ENCODE measurements at places on chromosomes 16 and 17.
A peak's percentile ranks its signal among the peaks of the same experiment; 100 is the strongest.

- DNase-seq = no peak
Measured at GRCh38 chr17:51662204-51663056, 402.1 kb downstream of the UTP18 start.

- no peak for DNase-seq
Measured at GRCh38 chr16:68492543-68493411, 44.5 kb upstream of the SMPD3 start.

DNA sequence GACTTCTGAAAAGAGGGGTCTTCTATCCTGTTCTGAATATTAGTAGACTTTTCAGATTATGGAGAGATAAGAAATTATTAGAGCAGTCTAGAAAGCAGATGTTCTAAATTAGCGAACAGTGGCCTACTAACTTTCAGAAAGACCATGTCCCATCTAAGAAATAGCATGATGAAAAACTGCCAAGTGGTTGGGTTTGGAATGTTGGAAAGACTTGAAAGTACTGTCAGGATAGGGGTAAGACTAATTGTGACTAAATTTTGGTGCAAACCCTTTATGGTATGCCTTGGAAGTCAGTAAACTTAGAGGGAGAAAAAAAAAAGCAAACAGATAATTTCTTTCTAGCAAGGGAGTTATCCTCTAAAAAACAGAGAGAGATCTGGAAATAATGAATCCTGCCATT is 41.1 kb downstream of the TANGO6 start:
- DNase-seq = no peak

DNA sequence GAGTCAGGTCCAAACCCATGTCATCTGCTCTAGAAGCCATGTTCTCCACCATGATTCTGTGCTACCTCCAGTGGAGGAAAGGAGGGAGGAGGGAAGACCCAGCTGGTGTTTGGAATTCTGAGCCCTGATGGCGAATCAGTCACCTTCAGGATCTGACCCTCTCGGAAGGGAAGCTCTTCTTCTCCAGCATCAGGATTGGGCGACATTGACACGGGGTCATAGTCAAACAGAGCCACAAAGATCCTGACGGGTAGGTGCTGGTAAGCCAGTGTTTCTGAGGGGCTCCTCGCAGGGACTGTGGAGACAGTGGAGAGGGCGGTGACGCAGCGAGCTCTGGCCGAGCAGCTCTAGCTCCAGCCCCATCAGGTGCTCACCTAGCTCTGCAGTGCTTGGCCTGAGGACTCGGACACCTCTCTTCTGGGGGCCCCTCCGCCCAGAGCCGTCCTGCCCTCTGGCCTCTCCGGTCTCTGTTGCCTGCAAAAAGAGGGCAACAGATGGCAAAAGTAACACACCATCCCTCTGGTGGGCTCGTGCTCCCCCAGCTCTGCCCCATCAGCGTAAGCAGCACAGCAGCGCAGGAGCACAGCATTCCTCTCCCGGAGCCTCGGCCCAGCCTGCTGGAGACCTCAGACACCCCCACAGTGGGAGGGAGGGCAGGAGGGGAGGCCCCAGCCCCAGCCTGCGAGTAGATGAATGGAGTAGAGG is 21.0 kb downstream of the TSPOAP1 start:
- DNase-seq = no peak

GRCh38 chr16:87426423-87427215 is 34.5 kb downstream of the MAP1LC3B start:
- DNase-seq = no peak

GRCh38 chr16:84111525-84111924 is 5.2 kb downstream of the MBTPS1 start:
- DNase-seq = no peak

DNA sequence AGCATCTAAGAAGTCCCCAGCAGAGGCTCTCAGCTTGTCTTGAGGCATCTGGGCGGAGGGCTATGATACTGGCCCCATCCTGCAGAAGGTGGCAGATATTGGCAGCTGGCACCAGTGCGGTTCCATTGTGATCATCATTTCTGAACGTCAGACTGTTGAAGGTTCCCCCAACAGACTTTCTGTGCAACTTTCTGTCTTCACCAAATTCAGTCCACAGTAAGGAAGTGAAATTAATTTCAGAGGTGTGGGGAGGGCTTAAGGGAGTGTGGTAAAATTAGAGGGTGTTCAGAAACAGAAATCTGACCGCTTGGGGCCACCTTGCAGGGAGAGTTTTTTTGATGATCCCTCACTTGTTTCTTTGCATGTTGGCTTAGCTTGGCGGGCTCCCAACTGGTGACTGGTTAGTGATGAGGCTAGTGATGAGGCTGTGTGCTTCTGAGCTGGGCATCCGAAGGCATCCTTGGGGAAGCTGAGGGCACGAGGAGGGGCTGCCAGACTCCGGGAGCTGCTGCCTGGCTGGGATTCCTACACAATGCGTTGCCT is at the start of gene CIITA:
Gene CIITA, plus strand, starts transcription at position 404 of the 543 bp plus-strand sequence. Its CDS starts 129 bp downstream, at position 533.
- DNase-seq = peak; percentile 70

DNA sequence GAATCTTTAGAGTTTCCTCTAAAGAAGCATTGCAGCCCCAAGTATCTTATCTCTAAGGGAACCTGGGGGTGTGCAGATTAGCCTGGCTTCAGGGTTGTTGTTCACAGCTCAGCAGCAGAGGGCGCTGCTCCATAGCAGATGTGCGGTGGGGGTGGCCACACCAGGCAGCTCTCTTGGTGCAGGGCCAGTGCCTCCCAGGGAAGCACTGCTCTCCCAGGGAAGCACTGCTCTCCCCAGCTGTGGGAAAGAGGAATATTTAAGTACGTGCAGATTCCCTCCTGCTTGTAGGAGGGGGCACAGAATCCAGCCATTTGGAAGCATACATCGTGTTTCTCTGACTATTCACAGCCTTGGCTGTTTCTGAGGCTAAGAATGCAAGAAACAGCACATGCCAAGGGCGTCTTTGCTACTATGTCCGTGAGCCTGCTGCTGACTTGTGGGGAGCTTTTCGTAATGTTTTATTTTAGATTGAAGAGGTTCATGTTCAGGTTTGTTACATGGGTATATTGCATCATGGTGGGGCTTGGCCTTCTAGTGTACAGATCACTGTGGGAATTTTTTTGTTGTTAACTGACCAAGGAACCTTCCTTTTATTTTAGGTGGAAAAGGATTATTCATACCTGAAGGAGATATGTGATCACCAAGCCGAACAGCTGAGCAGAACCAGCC is 217.8 kb downstream of the SPECC1 start:
- peak; percentile 84 for DNase-seq

- DNase-seq = no peak
Measured at GRCh38 chr16:1923299-1924034, 5.3 kb upstream of the HS3ST6 start.

- DNase-seq = peak; percentile 53
Measured at GRCh38 chr17:7552621-7553051, 3.8 kb downstream of the TNFSF12 start.

DNA sequence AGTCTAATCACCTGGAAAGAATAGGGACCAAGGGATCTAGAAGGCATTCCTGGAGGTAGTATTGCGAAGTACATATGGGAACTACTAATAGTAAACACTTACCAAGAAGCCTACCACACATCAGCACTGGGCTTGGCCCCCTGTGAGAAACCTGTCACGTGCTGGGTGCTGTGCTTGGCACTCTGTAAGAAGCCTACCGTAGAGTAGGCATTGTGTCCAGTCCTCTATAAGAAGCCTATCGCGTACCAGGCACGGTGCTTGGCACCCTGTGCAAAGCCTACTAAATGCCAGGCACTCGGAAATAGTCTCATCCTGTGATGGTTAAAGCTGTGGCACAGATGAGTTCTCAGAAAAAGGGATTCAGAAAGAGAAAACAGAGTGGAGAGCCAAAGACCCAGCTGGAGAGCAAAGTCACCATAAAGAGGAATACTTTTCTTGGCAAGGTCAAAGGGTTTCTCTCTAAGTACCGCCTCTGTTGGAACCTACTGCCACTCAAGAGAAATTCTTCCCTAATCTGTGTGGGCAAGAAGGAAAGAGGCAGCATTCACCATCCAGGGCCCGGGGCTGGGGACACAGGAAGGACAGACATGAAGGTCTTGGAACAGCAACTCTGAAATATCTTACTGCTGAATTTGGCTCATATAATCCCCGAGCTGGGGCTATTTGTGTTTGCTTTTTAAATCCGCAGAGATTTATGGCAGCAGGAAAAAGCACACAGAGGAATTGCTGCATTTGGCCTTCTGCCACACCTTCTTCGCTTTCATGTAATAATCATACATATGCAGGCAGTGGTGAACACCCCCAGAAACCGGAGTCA is 81.8 kb downstream of the VAT1L start:
- no peak for DNase-seq

- no peak for DNase-seq
Measured at GRCh38 chr16:24523569-24523968, 15.8 kb upstream of the RBBP6 start.

GRCh38 chr16:28556914-28557320 is 3.2 kb downstream of the SGF29 start:
- DNase-seq = no peak

GRCh38 chr16:5066511-5066910 is 755 bp upstream of the C16orf89 start:
- no peak for DNase-seq

DNA sequence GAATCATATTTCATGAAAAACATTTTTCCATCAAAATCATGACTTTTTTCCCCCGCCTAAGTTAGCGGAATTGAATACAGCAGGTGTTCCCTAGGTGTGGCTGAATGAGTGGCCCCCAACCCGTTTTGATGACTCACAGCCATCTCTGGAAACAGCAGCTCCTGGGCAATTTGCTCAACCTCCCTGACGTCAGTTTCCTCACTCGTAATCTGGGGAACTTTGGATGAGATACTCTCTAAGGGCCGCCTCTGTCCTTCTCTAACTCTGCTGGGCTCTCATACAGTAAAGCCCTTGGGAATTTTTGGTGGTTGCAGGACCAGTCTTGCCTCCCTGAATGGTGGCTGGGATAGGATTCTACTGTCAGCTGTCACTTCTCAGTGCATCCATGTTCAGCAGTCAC is 11.6 kb upstream of the NTN1 start:
- no peak for DNase-seq

GRCh38 chr17:77216486-77216885 is 75.7 kb downstream of the SEC14L1 start:
- no peak for DNase-seq

GRCh38 chr17:5068236-5068635 is 10.0 kb upstream of the ZFP3 start:
- DNase-seq = no peak

GRCh38 chr16:4684763-4685162 is 8.6 kb upstream of the NUDT16L1 start:
- DNase-seq = no peak

DNA sequence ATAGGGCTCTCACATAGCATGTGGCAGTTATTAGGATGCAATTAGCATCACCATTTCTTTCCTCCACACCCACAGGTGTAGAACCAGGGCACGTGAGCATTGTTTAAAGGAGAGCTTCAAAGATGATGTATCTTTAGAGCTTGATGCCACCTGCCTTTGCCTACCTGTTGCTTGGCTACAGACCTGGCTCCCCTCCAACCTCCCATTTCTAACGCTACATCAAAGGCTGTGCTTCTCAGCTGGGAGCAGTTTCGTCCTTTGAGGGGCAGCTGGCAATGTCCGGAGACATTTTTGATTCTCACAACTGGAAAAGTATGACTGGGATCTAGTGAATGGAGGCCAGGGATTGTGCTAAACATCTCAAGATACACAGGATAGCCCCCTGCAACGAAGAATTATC is 78.5 kb upstream of the CLEC3A start:
- no peak for DNase-seq

DNA sequence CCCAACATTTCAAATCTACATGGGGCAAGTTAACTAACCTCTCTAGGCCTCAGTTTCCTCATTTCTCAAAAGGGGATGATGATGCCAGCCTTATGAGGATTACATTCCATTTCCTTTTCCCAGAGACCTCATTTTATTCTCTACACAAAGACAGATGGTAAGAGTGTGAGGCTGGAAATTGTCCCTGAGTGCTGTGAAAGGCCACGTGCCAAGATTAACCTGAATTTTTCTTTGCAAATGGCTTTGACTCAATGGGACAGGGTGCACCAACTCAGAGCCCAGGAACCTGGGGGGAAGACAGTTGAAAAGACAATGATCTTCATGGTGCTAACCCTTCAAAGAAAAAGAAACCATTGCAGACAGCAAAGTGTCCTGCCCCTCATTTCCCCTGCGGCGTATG is 332.8 kb downstream of the TMEM114 start:
- DNase-seq = no peak

DNA sequence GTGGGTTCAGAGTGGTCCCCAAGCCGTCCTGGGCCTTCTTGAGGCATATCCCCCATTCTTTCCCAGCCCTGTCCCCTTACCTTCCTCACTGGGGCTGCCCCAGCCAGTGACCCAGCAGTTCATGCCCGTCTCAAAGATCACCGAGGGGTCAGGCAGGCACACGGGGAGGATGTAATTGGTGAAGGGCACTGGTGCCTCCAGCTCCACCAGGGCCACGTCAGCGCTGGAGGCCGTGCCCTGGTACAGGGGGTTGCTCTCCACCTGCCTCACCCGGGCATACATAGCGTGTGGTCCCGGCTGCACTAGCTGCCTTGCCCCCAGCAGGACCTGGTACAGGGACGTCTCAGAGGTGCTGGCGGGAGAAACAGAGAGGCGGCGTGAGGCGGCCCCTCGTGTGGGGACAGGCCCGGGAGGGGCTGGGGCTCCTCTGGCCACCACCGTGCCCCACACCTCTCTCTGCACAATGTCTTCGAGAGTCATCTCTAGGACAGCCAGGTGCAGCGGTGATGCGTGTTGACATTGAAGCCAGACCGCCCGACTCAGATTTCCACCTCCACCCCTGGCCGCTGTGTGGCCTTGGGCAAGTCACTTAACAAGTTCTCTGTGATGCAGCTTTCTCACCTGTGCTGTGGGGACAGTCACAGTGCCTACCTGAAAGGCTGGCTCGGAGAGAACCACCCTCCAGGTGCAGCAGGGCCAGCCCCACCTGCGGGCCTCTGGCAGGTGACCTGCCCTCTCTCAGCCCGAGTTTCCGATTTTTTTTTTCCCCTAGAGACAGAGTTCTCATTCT is 5.8 kb downstream of the PRSS27 start:
- DNase-seq = no peak

DNA sequence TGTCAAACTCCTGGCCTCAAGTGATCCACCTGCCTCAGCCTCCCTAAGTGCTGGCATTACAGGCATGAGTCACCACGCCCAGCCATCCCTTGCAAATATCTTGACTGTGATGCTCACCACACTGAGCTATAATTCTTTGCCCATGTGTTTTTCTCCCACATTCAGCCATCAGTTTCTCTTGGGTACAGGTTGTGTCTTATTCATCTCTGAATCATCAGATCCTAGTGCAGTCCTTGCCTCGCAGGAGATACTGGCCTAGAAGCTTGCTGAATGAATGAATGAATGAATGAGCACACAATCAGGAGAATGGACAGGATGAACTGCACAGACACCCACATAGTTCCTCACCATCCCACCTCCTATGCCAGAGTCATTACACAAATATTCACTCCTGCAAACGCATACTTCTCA is 24.4 kb upstream of the ETV4 start:
- DNase-seq = no peak

All from stimulated activated CD4-positive, alpha-beta T cell treated with anti-CD3 and anti-CD28 coated beads, Interleukin-15, amount 100 ng/mL, for 24 hours (primary cell).